Hematopoietic multipotent progenitor cell treated with erythropoietin and hydrocortisone succinate and interleukin-3 and kit ligand, for 15 days (in vitro differentiated cells): ENCODE measurements at places on chromosomes 2 and 18.

- DNase-seq = no peak
These were observed 14.9 kb downstream of the ESPNL start for GRCh38 chr2:238114851-238115660.

DNA sequence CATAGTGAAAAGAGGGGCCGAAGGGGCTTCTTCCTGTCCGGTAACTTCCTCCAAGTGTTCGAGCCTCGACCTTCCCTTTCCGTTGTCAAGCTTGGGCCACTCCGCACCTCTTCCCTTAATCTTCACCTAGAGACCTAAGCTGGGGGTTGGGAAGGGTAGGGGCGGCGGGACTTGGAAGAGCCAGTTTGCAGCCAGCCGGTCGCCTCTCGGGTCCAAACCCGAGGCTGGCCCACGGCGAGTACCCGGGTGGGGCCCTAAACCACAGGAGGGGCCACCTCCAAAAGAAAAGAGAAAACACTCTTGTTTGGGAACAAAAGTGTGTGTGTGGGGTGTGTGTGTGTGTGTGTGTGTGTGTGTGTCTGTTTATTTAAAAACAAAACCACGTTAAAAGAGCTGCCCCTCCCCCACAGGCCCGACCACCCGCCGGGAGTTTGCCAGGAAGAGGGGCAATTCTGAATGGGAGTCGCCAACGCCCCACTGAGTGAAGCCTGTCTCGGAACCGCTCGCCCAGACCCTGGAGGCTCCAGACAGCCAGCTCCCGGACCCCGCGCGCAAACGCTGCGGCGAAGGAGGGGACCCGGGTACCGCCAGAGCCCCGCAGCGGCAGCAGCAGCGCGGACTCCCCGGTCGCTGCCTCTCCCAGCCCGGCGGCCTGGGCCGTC, 488 bp upstream of the RHOB start:
- no peak for DNase-seq

DNA sequence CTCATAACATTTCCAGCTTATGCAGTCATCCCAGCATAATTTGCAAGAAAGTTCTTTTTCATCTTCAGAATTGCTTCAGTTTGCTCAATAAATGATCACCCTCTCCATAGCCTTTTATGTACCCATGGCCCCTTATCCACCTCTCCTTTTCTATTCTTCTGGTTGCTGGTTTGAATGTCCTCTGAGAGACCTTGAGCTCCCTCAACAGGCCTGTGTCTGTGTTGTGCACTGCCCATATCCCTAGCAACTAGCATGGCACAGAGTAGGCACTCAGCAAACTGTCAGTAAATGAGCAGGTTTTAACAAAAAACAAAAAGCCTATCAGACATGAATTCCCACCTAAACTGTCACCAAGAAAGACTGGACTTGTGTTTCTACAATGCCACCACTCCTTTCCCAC, 160.5 kb downstream of the AKAIN1 start:
- no peak for DNase-seq

GRCh38 chr2:35168351-35168750, 1187.2 kb upstream of the CRIM1 start:
- DNase-seq = no peak

GRCh38 chr2:99488539-99489062, 1.2 kb downstream of the REV1 start:
- peak; percentile 47 for DNase-seq

DNA sequence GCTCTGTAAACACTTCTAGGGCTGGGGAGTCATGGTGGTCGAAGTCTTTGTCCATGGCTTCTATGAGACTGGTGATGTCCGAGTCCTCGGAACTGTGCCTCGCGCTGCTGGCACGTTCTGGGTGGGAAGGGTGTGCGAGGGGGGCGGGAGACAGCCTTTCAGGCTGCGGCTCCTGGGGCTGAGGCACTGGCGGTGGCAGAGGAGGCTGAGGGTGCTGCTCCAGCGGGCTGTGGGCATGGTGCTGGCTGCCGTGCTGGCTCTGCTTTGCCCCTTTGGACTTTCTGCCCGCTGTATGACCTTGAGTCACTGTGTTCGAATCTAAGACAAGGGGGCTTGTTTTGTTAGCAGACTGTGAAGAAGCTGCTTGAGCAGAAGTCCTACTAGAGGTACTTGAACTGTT, 79.0 kb downstream of the ZAP70 start:
- DNase-seq = no peak

DNA sequence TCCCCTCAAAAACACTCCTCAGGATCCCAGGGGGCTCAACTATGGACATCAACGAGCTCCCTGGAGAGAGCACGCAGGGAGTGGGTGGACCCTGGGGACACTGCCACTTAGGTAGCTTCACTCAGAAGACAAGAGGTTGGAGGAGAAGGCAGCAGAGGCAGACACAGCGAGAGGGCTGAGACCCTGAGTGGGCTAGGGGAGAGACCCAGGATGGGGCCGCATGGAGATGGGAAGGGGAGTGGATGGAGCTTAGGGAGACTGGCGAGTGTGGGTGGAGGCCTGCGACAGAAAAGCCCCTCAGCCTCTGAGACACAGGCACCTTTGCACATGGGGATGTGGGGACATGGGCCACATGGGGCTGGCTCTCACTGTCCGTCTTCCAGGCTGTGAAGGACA, 70.9 kb downstream of the ASB1 start:
- no peak for DNase-seq

DNA sequence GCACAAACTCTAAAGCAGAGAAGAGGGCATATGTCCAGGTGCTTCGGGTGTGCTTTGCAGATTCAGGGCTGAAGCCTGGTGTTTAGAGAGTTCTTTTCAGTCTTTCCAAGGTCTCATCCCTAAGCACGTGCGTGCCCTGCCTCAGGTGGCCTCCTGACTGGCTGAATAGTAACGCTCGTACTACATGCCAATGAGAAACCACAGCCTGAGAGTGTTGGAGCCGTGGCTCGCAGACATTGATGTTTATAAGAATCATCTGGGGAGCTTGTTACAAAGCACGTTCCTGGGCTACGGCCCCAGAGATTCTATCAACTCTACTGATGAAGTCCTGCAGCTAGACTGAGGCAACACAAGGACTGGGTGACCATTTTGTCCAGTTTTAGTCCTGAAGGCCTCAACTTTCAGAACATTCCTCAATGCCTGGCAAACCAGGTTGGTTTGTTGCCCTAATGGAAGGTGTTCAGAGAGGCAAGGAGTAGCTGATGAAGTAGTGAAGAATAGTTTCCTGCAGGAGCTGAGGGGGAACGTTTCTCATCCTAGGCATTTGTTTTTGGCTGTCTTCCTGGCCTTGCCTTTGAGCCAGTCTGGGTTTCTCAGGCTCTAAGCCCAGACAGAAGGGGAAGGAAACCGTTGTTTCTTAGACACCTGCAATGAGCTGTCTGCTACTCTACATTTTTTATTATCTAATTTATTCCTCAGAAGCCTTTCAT, 31.5 kb upstream of the HAAO start:
- no peak for DNase-seq

GRCh38 chr18:45785134-45785533, 40.3 kb upstream of the SIGLEC15 start:
- no peak for DNase-seq

DNA sequence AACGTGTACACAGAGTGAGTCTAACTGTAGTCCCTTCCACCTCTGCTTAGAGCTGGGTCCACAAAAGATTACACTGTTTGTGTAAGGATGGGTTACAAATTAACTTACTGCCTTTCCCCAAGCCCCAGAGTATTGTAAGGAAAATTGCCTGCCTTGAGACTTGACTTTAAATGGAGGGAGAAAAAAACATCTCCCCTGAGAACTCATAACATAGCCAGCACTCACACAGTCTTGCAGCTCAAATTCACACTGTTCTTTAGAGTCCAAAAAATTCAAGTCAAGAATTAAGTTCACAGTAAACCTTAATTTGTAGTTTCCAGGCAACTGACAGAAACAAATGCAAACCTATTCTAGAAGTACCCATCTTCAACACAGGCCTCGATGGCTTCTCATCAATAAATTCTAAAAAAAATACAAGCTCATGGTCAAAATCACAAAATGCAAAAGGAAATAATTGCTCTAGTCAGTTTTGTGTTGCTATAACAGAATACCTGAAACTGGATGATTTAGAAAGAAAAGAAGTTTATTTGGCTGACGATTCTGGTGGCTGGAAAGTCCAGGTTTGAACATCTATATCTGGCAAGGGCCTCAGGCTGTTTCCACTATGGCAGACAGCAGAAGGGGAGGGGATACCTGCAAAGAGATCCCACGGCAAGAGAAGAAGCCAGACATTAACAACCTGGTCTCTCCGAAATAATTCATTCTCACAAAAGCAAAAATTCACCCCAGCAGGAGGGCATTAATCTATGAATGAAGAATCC, 34.6 kb upstream of the TMEM17 start:
- DNase-seq = no peak

DNA sequence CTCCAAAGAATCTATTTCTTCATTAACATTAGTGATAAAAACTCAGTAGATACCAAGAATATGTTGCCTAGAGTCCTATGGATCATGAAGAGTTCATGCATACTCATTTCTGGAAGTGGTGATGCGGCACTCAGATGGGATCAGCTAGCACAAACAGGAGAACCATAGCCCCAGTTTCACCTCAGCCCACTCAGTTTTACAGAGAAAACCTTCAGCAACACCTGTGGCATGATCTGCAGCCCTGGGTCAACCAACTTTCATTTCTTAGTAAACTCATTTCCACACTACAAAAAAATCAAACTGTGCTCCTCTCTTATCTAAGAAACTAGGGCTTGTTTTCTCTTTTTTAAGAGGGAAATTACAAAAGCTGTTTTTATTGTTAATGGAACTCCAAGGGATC, 569.4 kb downstream of the CCDC85A start:
- no peak for DNase-seq

DNA sequence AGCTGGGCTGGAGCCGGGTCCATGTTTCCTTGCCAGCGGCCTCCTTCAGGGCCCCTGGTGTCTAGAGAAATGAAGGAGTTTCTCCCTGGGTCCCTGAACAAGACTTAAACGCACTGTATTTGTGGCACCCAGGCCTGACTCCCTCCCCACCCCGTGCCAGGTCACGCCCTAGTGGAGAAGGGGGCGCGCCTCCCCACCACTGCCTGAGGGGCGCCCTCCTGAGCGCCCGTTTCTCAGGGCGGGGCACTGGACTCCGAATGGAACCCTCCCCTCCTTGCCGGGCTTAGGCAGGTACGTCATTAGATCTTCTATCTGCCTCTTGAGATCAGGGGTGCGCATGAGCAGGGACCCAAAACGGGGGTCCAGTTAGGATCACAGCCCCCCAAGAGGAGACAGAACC, 16.3 kb downstream of the ODC1 start:
- DNase-seq = no peak

GRCh38 chr2:206641226-206641625, 1.1 kb upstream of the FAM237A start:
- no peak for DNase-seq

GRCh38 chr2:48092846-48093803, 186.8 kb upstream of the FBXO11 start:
- no peak for DNase-seq

DNA sequence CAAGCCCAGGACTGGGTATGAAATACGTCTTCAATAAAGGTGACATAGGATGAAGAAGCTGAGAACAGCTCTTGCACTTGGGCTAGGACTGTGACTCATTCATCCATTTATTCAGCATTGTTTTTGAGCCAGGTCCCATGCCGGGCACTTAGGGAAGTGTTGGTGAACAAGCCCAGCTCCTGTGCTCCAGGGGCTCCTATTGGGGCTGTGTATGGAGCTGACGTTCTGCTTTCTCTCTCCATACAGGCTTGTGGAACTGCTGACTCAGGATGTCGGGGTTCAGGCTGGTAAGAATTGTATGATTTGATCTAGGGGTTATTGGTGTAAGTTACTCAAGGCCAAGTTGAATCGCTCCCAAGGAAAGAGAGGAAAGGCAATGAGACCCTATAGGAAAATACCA, 24.0 kb downstream of the MYO7B start:
- DNase-seq = no peak
